Stimulated activated CD8-positive, alpha-beta memory T cell treated with anti-CD3 and anti-CD28 coated beads, Interleukin-4, amount 100 ng/mL, for 1 hour (primary cell): ENCODE measurements at places on chromosomes 1 and 21.

DNA sequence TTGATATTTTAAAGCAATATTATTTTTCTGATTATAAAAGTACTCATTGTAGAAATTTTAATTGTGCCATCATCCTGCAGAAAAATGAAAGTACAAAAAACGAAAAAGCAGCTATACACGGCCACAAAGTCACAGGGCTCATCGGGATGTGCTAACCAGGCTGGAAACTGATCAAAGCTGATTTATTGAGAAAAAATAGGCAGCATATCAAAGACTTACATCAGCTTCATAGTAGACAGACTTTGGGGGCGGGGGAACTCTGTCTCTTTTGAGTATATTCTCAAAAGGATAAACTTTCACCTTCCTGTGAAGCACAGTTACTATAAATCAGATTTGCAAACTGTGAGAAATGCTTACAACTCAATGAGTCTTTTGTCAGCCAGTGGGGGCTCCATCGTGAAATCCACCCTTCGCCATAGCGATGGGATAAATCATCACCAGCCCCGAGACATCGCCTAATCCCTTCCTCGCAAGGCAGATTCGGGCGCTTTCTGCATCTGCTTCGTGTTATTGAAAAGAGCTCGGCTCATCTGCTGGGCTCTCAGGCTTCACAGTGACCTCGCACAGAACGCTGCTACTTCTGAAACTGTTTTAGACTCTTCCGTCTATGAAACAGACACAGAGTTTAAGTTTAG is 69.2 kb upstream of the ERG start:
- no peak for DNase-seq

DNA sequence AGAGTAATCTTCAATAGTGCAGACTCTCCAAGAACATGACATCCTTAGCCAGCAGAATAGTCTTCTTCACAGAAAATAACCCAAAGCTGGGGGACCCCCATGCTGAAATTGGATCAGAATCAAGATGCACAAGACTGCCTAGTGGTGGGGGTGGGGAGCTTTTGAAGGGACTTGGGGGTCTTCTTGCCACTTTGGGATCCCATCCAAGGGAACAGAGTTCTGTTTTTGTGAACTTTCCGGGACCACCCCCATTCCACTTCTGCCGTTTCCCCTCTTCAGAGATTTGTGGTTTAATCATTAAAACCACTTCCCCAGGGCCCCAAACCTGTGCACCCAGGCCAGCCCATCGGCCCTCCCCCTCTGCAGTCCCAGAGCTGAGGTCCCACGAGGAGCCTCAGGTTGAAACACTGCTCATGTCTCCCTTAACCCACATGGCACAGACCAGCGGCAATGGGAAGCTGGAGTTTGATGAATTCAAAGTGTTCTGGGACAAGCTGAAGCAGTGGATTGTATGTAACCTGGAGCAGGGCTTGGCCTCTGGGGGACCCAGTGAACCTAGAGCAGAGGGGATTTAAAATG is 44.9 kb downstream of the CAPN9 start:
- DNase-seq = no peak

DNA sequence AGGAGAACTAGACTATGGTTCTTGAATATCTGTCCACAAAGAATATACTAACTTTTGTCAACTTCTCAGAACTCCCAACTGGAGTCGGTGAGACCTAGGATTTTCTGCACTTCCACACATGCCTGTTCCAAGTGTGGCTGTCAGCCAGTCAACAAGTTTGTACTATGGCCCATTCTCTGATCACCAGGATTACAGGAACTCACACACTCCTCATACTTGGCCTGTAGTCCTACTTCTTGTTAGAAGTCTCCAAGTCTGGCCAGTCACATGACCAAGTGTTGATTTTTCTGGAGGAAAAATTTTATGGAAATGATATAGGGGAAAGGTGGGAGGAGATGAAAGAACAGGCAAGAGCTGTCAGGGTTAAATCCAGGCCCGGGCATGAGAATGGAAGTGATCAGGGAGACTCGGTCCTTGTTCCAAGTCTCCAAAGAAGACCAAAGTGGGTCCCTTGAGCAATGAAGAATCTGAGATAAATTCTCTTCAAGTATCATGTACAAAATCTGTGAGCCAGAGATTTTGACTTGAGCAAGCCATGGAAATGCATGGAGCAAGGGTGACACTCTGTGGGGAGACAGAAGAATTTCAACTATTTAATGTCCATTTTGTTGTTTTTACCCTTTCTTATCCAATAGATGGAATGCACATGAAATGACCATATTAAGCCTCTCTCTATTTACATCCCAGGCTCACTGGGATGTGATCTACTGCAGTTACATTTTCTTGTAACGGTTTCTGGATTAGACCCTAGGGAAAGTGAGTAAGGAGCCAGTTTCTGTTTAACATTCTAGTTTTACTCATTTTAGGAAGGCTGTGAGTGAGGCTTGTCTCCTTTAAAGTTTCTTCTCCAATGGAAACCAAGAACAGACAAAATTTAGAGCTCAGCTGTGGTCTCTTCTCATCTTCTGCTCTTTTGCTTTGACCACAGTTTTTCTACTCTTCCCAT is 320.9 kb downstream of the ASTN1 start:
- DNase-seq = no peak

DNA sequence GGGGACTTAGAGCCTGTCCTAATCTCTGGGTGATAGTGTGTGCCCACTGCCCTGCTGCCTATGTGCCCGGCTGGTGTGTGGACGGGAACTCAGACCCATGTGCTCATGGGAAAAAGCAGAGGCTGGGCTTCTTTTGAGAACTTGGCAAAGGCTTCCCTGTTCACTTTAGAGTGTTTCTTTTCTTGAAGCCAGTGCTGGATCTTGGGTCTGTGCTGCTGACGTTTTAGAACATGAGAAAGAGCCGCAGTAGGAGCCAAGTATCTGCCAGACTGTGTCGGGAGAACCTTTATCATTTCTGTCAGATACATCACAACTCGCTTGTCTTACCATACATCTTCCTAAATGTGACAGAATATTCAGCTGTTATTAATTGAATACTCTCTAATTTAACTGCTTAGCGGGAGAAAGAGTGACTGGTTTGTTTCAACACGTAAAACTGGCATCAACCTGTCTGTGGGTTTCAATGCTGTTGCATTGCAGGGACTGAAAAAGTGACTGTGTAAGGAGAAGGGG is 195.2 kb downstream of the PBX1 start:
- DNase-seq = no peak

DNA sequence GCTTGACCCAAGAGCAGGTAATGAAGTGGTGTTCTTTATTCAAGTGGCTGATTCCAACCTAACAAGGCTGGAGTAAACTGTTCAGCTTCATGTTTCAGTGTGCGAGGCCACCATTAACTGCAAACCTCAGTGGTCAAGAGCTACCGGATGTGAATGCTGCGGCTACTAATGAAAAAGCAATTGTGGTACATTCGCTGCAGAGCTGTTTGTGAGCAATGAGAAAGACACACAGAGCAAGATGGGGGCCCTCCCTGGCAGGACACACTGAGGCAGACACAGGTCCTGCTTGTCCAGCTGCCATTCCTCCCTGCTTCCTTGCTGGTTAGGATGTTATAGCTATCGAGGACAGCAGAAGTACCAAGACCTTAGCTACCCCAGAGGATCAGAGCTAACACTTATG is 26.1 kb downstream of the SYF2 start:
- no peak for DNase-seq
